ENCODE measurements at places on chromosomes 5 and 9.

DNA sequence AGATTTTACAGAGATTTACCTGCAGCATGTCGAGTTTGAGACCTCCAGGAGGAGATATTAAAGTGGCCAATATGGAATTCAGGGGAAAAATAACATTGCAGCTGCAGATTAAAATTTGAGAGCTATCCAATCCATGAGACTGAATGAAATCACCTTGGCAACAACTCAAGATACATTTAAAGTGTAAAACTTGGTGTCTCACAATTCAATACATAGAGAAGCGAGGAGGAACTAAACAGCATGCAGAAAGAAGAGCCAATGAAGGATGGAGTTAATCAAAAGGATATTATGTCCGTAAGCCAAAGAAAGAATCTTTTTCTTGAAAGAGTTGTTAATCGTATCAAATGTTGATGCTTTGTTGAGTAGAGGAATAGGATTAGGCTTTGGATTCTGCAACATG, 455.1 kb downstream of the CDH18 start:
- DNase-seq, result no peak

GRCh38 chr5:95526871-95527270, 27.9 kb downstream of the SKIC3 start:
- no peak for DNase-seq

DNA sequence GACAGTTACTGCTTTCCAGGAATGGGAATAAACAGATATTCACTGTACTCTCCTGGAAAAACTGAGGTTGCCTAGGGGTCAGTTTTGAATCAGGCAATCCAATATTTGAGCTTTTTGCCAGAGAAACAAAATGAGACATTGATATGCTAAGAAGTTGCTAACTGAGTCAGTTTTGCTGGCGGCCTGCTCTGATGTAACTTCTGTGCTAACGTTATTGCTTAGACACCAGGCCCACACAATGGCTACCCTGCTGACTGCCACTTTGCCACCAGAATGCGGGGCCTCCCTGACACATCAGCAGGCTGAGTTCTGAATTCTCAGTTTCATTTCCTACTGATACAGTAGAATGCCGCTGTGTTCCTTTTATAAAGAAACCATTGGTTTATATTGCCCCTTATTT, 18.2 kb upstream of the ZNF618 start:
- no peak for DNase-seq

GRCh38 chr9:137497921-137498719, 39.0 kb upstream of the NSMF start:
- DNase-seq, result no peak

GRCh38 chr5:153439130-153439529, 51.3 kb upstream of the GRIA1 start:
- no peak for DNase-seq

- DNase-seq, result no peak
These were observed 200.1 kb downstream of the PAX5 start for GRCh38 chr9:36833954-36834353.

GRCh38 chr5:14222206-14222605, 79.1 kb downstream of the TRIO start:
- DNase-seq, result no peak

DNA sequence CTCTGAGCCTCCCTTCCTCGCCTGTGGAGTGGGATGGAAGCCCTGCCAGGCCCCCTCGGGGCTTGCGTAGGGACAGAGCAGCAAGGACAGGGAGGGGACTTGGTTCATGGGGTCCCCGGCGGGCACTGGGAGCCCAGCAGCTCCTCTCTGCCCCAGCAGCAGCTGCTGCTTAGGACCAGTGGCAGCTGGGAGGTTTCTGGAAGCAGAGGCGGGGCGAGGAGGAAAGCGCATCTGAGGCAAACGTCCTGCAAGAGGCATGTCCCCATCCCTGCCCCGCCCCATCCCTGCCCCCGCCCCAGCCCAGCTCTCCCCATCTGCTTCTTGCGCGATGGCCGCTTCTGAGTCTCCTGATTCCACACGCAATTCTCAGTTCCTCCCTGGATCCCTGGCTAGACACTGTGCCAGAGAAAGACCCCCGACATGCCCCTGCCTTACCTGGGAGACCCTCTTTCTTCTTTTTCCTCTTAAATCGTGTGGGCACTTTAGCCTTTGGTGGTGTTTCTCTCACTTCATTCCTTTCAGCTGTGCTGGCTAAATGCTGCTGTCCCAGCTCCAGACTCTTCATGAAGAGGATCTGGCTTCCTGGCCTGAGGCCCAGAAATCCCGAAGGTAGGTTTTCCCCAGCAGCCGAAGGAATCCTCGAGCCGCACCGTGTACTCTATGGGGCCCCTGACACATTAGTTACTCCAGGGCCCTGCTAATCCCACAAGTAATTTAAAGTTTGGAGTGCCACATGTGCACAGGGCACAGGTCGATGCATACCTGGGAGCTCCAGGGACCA, 4.4 kb upstream of the OR2S2 start:
- DNase-seq, result peak; percentile 53

DNA sequence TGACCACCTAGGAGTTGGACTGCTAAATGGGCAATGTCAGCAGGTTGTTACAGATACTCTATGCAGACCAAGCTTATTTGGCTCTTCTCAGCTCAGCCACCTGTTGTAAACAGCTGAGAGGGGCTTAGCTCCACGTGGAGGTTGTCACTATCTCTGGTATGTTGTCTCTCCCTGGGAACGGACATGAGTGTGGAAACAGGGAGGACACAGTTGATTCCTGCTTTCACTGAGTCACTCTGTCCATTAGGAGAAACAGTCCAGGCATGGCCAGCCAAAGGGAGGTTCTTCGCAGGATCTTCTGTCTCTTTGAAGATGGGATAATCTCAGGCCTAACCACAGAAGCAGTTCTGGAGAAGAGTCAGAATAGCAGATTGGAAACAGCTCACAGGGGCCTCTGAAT, 121.2 kb downstream of the PALM2AKAP2 start:
- peak; percentile 76 for DNase-seq

- no peak for DNase-seq
These were observed 273.2 kb downstream of the SAXO1 start for GRCh38 chr9:18759827-18760226.

DNA sequence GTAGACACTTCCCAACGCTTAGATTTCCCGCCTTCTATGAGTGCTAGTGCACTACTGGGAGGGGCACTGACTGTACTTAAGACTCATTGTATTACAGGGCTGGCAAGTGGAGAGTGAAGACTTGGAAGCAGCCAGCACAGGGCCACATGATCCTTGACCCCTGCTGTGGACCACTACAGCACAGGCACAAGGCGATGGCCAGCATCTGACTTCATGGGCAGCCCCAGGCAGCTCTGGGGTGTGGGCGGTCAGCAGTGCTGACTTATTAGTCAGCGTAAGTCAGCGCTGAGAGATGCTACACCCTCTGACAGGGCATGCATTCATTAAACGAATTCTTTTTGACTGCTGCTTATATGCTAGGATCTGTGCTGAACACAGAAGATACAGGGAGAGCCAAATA, 9.3 kb downstream of the SLC46A2 start:
- no peak for DNase-seq

- DNase-seq, result no peak
These were observed 55.7 kb upstream of the EQTN start for GRCh38 chr9:27352457-27353165.

GRCh38 chr9:94864862-94865509, 138.5 kb downstream of the AOPEP start:
- DNase-seq, result no peak

- DNase-seq, result no peak
These were observed 1429.8 kb upstream of the CDH9 start for GRCh38 chr5:28468166-28468565.

DNA sequence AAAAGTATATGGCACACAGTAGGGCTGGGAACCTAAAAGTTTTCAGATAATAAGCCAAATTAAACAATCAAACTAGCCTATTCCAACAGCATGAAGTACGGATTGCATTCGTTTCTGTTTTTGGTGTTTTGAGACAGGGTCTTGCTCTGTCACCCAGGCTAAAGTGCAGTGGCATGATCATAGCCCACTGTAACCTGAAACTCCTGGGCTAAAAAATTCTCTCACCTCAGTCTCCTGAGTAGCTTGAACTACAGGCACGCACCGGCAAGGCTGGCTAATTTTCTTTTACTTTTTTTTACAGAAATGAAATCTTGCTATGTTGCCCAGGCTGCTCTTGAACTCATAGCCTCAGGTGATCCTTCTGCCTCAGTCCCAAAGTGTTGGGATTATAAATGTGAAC, 5.2 kb downstream of the RFX3 start:
- DNase-seq, result no peak

DNA sequence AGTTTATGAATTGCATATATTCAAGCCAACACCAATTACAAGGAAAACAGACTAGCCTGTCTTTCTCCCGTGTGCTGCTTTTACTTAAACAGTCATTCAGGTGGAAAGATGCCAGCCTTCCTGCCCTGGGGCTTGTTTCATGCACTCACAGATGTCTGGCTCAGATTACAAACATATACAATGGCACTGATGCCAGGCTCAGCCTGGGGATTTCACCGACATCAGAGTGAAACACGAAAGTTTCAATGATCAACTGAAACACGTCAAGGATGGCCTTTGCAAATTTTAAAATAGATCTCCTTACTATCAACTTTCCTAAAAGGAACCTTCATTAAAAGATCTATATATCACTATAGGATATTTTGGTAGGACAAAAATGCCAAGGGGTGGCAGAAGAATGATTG, 1576.5 kb downstream of the EFNA5 start:
- DNase-seq, result no peak

- DNase-seq, result no peak
These were observed 106.1 kb upstream of the ICE1 start for GRCh38 chr5:5316334-5316733.

DNA sequence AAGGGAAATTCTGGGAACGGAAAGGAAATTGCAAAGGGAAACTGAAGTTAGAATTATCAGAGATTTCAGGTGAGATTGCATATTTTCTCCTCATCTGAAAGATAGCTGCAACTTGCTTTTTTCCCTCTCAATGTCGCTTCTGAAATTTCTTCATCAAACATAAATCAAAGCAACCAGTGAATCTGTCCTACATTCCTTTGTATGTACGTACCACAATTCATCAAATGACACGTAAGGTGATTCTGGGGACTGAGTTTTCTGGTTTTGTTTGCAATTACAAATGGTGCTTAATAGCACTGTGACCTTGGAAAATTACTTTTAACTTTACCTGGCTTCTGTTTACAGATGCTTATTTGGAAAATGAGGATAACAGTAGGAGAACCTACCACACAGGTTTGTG, 21.9 kb upstream of the CNOT6 start:
- no peak for DNase-seq

DNA sequence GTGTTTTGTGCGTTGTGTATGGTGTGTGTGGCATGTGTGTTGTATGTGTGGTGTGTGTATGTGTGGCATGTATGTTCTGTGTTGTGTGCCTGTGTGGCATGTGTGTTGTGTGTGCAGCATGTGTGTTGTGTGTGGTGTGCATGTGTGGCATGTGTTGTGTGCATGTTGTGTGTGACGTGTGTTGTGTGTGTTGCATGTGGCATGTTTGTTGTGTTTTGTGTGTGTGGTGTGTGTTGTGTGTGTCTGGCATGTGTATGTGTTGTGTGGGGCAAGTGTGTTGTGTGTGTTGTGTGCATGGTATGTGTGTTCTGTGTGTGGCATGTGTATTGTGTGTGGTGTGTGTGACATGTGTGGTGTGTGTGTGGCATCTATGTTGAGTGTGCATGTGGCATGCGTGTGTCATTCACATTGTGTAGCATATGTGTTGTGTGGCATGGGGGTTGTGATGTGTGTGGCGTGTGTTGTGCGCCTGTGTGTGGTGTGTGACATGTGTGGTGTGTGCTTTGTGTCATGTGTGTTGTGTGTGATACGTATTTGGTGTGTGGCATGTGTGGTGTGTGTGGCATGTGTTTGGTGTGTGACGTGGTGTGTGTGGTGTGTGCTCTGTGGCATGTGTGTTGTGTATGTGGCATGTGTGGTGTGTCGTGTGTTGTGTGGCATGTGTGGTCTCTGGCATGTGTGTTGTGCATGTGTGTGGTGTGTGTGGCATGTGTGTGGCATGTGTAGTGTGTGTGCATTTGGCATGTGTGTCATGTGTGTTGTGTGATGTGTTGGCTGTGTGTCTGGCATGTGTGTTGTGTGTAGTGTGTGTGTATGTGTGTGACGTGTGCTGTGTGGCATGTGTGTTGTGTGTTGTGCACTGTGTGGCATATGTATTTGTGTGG, 46.6 kb upstream of the IRX4 start:
- DNase-seq, result no peak

DNA sequence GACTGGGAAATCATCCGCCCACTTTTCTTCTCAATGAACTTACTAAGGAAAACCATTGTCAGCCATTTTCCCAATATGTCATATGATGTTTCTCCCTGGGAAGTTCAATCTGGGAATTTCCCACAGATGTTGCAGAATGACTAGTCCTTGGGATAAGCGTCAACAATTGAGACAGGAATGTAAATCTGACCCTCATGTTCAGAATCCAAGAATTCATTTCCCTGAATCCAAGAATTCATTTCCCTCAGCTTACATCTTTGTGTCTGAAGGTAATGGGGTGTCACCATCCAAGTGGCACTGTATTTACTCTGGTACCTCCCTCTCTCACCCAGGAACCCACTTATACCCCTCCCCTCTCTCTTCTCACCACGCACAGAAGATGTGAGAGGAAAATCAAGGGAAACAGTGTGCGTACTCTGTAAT, 7.4 kb downstream of the KLF9 start:
- DNase-seq, result no peak

DNA sequence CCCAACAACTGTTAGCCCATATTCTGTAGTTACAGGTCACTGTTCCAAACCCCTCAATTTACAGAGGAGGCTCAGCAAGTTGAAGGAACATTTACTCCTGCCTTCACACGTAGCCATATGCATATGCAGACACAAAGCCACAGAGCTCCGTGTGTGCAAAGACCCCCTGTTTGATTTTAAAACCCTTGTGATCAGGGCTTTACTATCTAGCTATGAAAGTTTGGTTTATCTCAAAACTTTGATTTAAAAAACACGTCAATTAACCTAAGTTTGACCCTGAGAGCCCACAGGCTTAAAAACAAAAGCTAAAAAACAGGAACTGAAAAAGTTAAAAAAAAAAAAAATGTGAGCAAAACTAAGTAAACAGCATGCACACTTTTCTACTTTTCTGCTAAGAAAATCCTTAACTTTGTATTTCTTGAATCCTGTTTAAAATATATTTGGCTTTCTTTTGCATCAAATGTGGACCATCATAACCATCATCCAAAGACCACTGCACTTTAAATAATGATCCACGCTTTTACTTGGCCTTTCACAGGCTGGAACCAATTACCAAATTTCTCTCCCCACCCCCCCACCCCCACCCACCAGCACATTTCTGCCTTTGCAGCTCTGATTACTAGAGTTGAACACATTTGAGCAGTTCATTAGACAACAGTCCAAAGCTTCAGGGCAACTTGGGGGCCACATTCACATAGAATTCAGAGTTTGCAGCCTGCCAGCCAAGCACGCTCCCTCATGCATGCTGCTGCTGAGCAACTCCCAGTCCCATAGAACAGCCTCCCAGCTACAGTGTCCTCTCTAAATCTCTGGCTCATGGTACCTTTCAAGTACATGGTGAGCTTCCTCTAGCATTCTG, 128.8 kb upstream of the MAP3K1 start:
- no peak for DNase-seq

- peak; percentile 80 for DNase-seq
These were observed 10.4 kb downstream of the ANGPTL2 start for GRCh38 chr9:127112056-127112455.

- DNase-seq, result no peak
These were observed 38.3 kb downstream of the CEMIP2 start for GRCh38 chr9:71729816-71730526.

- peak; percentile 62 for DNase-seq
These were observed 11.6 kb downstream of the UBAC1 start for GRCh38 chr9:135949501-135950134.
